ENCODE measurements at places on chromosomes 5 and 9.

- no peak for DNase-seq
Observed at GRCh38 chr9:138003485-138004190, 126.1 kb downstream of the CACNA1B start.

DNA sequence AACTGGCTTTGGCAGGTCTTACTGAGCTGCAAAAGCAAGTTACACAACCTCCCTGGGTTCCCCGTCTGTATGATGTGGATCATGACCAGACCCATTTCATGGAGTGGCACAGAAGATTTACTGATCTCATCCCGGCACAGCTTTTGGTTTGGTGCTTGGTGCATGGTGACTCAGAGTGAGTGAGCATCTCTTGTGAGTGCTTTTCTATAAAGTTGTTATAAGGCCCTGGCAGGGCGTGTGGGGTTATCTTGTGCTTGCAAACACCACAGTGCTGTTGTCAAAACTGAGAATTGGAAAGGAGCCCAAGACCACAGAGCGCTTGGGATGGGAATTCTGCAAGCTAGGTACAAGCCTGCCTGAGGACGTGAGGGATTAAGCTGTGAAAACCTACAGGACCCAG is 425.2 kb downstream of the GADD45G start:
- no peak for DNase-seq

GRCh38 chr9:136016572-136017288 is 55.6 kb upstream of the UBAC1 start:
- DNase-seq: no peak

DNA sequence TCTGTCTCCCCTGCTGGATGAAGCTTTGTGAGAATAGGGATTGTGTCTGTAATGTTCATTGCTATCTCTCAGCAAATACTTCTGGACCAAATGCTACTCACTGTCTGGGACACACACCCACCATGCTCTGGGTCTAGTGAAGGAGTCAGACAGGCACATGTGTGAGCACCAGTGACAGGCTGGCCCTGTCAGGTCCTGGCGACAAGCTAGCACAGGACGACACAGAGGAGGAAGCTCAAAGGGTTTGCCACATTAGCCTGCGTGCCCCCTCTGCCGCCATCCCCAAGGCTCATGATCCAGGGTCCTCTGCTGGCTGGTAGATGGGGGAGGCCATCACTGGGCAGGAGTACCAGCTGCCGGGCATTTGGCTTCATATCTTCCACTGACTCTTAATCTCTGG is 23.3 kb downstream of the LRSAM1 start:
- DNase-seq: no peak

DNA sequence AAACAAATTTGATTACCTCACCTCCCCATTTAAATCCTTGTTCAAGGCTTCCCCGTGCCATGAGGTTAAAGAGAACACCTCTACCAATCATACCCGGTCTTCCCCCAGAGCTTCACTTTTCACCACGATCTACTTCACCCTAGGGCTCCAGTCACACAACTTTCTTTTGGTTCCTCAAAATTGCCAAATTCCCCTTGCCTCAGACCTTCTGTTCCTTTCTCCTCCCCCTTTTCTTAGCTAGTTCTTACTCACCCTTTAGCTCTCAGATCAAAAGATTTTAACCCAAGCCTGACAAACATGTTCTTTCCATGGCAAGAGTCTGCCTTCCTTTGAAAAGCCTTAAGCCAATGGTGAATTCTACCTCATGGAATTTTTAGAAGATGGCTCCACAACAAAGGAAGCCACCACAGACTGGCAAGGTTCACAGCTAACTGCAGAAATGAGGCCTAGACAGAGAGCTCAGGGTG is 56.7 kb downstream of the MAPKAP1 start:
- no peak for DNase-seq

DNA sequence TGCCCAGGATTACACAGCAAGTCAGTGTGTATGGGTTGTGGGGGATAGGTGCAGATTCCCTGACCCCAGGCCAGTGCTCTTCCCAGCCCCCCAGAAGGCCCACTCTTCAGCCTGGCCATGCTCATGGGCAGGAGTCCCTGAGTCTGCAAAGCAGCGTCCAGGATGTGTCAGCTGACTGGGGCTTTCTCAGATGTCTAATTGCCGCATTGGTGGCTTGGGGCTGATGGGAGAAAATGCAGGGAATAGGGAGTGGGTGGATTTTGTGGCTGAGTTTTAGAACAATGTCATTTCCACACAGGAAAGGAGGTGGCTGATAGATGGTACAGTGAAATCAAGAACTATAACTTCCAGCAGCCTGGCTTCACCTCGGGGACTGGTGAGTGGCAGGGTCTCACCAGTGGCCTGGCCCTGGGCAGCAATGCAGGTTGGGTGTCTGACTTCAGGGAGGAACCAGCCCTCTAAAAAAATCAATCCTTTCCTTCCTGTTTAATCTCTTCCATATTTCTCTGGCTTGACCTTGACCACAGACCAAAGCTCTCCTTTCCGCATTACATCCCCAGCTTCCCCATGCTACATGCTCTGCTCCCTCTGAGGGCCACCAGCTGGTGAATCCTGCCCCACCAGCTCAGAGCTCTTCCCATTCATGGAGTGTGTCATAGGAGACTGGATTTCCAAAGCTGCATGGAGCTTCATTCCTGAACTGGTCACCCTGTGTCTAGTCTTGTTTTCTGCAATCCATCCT is 14.2 kb downstream of the GLIPR2 start:
- no peak for DNase-seq

- no peak for DNase-seq
Observed at GRCh38 chr9:126531591-126531990, 82.1 kb upstream of the LMX1B start.
